ENCODE measurements at places on chromosomes 13 and 19.

GRCh38 chr13:52782471-52783448, 43.1 kb upstream of the CNMD start:
- no peak for DNase-seq

DNA sequence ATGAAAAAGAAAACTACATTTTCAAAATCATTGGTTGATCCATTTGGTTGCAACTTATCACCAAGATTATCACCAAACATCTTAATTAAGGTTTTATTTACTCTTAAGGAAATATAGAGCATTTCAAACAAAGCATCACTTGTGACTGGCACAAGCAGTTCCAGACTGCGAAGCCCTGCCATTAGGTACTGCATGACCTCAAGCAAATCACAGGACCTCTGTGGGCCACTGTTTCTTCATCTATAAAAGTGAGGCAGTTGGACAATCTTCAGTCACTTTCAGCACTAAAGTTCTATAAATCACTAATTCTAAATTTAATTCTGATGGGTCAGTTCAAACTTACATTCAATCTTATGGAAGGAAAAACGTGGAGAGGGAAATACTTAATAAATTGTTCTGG, 2.0 kb downstream of the ELF1 start:
- no peak for DNase-seq

GRCh38 chr13:42559057-42559456, 14.9 kb upstream of the TNFSF11 start:
- DNase-seq, result no peak

- no peak for DNase-seq
Measured at GRCh38 chr19:15452111-15453047, 2.6 kb upstream of the WIZ start.

DNA sequence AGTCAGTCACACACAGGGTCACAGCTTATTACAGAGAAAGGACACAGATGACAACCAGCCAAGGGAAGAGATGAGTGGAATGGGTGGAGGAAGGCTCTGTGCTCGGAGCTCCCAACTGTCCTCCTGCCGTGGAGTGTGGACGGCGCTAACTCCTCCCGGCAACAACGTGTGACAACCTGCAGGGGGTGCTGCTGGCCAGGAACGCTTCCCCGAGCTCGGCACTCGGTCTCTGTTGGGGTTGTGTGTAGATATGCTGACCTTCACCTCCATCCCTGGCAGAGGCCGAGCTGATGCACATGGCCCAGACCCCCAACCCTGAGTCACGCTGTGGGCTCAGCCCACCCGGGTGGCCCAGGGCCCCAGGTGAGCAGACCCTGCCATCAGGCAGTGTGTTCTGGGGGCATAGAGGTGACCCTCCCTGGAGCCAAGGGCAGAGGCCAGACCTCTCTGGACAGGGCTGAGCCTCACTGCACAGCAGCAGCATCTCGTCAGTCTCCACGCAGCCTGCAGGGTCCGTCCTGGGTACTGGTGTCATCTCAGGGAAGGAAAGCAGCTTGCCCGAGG, 14.1 kb downstream of the ZNF444 start:
- DNase-seq, result no peak

GRCh38 chr19:4224470-4224869, 4.9 kb upstream of the EBI3 start:
- no peak for DNase-seq

- DNase-seq, result peak; percentile 50
Measured at GRCh38 chr19:13784731-13785452, 10.4 kb upstream of the ZSWIM4 start.

DNA sequence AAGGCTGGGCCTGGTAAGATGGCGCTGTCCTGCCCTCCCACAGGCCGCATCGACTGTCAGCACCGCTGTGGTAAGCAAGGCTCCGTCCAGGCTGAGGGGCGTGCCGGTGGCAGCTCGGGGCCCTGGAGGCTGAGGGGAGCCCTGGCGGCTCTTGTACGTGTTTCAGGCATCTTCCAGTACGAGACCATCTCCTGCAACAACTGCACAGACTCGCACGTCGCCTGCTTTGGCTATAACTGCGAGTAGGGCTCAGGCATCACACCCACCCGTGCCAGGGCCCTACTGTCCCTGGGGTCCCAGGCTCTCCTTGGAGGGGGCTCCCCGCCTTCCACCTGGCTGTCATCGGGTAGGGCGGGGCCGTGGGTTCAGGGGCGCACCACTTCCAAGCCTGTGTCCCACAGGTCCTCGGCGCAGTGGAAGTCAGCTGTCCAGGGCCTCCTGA, 1.2 kb downstream of the IZUMO4 start:
- no peak for DNase-seq

GRCh38 chr19:36058481-36059179, 3.9 kb downstream of the WDR62 start:
- DNase-seq, result no peak

DNA sequence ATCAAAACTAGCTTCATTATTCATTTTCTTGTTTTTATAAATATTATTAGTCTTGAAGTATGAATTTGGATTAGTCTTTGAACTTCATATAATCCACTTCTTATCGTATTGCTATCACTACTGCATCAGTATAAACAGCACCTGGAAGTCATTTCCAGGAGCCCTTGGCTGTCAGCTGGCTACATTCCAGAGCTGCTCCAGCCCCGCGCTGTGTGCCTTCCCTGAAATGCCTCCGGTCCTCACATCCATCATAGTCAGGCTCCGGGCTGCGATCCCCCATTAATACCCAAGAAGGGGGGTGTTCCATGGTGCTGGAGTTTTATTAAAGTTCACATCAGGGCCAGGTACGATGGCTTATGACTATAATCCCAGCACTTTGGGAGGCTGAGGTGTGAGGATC, 124.3 kb upstream of the GJB6 start:
- no peak for DNase-seq
